Breast epithelium (tissue), 4 donors: ENCODE measurements at places on chromosomes 13 and 19. TPM values are rescaled to one million over a fixed set of nuclear protein-coding genes. Genes with fewer than 3 reads are reported as not detected.

SSC5D gene
- total RNA-seq: 3.8 TPM

HSPB6 gene
- total RNA-seq: 144 TPM

REEP6 gene
- total RNA-seq: 4.3 TPM

CNN1 gene
- total RNA-seq: 2.2 TPM

DNA sequence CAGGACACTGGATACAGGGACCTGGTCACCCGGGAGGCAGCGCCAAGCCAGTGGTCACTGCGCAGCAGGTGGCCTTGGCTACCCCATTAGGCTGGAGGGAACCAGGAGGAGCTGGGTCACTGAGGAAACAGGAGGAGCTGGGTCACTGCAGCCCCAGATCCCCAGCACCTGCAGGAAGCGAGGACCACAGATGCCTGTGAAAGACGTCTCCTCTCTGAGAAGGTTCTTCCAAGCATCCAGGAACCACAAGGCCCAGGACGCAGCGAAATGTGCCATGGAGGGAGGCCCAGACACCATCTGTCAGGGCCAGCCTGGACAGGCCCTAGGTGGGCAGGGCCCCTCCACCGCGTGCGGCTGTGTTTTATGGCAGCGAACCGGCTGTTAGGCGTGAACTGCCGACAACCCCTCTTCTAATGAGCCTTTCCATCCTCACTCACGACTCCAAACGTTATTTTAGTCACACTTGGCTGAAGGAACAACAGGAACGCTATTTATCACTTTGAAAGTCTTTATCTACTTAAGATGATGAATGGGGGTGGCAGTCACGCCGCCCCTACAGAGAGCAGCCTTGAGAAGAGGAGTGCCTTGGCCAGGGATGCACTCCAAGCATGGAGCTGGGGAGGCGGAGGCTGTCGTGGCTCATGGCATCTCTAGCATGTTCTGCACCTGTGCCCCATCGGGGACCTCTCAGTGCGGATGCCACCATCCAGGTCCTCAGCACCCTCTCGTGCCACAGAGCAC is 53.3 kb downstream of the CEBPG start:
- DNase-seq: no peak

DNA sequence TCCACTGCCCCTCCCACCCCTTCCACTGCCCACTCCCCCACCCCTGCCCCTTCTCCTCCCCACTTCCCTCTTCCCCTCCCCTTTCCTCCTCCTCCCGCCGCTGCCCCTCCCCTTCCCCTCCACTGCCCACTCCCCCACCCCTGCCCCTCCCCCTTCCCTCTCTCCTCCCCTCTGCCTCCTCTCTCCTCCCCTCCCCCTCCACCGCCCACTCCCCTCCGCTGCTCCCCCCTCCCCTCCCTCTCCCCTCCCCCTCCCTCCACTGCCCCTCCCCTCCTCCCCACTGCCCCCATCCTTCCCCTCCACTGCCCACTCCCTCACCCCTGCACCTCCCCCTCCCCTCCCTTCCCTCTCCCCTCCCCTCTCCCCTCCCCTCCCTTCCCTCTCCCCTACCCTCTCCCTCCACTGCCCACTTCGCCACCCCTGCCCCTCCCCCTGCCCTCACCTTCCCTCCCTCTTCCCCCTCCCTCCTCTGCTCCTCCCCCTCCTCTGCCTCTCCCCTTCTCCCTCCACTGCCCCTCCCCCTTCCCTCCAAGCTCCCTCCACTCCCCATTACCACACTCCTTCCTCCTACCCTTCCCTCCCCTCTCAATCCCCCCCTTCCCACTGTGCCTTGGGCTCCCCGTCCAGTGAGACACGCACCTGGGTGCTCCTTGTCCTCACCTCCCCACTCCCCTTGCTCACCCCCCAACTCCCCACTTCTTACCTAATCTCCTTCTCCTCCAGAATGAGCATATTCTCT is 21.9 kb downstream of the ATP8B3 start:
- DNase-seq: no peak

DNA sequence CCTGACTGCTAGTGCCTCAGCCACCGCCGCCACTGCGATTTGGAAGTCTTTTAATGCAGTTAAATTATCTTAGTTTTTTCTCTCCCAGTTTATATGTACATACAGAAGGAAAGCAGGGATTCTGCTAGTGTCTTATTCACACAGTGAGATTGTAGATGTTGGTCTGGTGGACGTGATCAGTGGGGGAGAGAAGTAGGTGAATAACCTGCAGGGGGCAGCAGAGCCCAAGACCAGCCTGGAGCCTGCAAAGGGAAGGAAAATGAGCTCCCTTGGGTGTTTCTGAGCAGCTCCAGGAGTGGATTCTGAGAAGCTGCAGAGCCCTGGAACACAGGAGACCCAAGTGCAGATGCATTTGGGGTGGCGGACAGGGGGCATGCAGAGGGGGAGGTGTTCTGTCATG is 26.3 kb downstream of the ZNF844 start:
- peak; percentile 22 for DNase-seq

- no peak for DNase-seq
Measured at GRCh38 chr13:57992416-57992815, 360.9 kb downstream of the PCDH17 start.

GRCh38 chr19:5292822-5293611 is 47.6 kb downstream of the PTPRS start:
- peak; percentile 72 for DNase-seq

GRCh38 chr13:113112893-113113845 is 7.6 kb downstream of the F7 start:
- DNase-seq: no peak

DNA sequence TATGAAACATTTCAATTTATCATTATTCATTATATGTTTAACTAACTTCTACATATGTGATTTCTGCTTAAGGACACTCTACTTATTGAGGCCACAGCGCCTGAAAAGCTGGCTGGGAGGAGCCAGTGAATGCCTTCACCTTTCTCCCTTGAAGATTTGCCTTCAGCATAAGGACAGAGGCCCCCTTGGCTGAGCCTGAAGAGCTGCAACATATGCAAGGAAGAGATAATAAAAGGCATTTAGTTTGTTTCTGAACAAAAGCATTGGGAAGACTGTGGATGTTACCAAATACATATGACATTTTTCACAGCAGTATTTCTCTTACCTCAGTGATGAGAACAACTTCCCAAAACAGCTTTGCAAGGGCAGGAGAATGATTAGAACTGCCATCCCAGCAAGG is 92.1 kb downstream of the ABCC4 start:
- DNase-seq: no peak

- no peak for DNase-seq
Measured at GRCh38 chr13:35848336-35849255, 282.6 kb downstream of the DCLK1 start.

DNA sequence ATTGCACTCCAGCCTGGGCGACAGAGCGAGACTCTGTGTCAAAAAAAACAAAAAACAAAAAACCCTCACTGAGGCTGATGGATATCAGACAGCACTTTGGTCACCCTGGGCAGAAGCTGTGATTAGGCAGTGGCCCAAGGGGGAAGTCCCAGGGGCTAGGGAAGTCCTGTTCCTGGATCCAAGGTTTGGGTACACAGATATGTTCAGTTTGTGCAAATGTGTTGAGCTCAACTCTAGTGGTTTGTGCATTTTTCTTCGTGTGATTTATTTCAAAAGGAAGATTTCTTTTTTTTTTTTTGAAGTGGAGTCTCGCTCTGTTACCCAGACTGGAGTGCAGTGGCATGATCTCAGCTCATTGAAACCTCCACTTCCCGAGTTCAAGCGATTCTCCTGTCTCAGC is 12.3 kb downstream of the MEF2B start:
- DNase-seq: no peak
